ENCODE measurements at places on chromosomes 6 and 20. TPM values are rescaled to one million over a fixed set of nuclear protein-coding genes. Genes with fewer than 3 reads are reported as not detected.

PRSS16 gene
- total RNA-seq: 10.2 TPM

CHMP4B gene
- 40.8 TPM for total RNA-seq

RREB1 gene
- 41.1 TPM for total RNA-seq

SNAI1 gene
- total RNA-seq: not detected

MCHR2 gene
- total RNA-seq: not detected

PRKN gene
- total RNA-seq: 0.22 TPM

ANKRD66 gene
- total RNA-seq: not detected

ZNF165 gene
- 1.6 TPM for total RNA-seq

MLN gene
- not detected for total RNA-seq

TCP11 gene
- 1.6 TPM for total RNA-seq

PREX1 gene
- under 0.01 TPM for total RNA-seq

HLA-DPA1 gene
- 14.9 TPM for total RNA-seq

RIPOR3 gene
- total RNA-seq: 0.22 TPM

PTCRA gene
- total RNA-seq: not detected

TAAR8 gene
- total RNA-seq: not detected

HLA-DPB1 gene
- total RNA-seq: 57.7 TPM

DSP gene
- 304 TPM for total RNA-seq

SNX21 gene
- 65.1 TPM for total RNA-seq

RAET1L gene
- 0.22 TPM for total RNA-seq

LRRC1 gene
- total RNA-seq: 38.1 TPM

Measured in placental epithelial cell (primary cell).